Astrocyte of the hippocampus (primary cell): ENCODE measurements at places on chromosomes 7 and 10.

- peak; percentile 54 for DNase-seq
Measured at GRCh38 chr10:84632866-84633265, 304.5 kb downstream of the CCSER2 start.

GRCh38 chr7:71912476-71912875 lies 499.7 kb downstream of the CALN1 start:
- peak; percentile 3 for DNase-seq

DNA sequence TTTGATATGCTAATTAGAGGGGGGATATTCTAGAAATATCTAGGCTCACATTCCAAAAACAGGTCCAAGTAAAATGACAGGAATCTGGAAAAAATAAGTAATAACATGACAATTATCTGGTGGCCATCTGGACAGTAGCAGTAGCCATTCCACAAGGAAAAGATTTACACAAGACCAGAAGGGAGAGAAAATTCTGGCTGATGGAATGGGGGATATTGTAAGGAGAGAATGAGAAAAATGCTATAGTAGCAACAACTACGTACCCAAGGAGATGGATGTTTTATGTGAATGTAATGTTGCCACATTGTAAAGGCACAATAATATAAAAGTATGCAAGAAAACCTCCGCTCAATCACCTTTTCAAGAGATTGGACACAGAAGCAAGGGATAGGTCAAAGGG lies 5.4 kb downstream of the MYOF start:
- DNase-seq = no peak

DNA sequence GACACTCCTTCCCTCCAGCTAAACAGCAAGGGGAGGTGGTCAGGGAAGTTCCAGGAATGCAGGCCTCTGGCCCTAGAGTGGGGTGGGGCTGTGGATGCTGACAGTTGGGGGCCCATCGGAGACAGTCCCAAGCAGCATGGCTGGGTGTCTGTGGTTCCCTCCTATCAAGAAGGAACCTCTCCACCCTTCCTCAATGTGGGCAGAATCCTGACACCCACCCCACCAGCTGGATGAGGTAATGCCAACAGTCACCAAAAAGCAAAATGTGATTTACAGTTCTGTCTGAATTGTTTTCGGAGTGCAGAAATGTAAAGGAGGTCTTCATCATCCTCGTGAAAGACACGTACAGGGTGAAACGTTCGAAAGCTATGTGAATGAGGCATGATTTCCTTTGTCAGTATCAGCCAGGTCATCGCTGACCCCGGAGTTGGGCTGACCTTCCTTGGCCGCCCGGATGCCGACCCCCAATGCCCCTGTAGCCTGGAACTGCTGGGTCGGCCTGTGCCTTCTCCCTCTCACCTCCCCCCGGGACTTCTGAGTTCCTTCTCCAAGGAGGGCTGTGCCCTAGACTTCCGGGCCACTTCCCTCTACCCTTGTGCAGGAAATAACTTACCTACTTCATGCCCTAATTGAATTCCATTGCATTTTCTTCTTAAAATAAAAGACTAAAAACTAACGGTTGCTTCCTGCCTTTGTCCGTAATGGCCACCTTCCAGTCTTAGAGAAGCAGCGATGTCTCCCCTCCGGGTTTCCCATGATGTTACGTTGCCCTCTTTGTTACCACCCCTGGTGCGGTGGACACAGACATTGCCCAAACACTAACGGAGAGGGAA lies 24.5 kb downstream of the FOXK1 start:
- peak; percentile 66 for DNase-seq

GRCh38 chr7:116805100-116805544 lies 57.3 kb upstream of the CAPZA2 start:
- DNase-seq = no peak

GRCh38 chr10:14123139-14123538 lies 207.6 kb downstream of the FRMD4A start:
- DNase-seq = peak; percentile 16

- no peak for DNase-seq
Measured at GRCh38 chr10:120559800-120560199, 102.8 kb downstream of the PLPP4 start.
